Activated CD8-positive, alpha-beta T cell treated with anti-CD3 and anti-CD28 coated beads for 36 hours (primary cell): ENCODE measurements at places on chromosomes 6 and 20. TPM values are rescaled to one million over a fixed set of nuclear protein-coding genes. Genes with fewer than 3 reads are reported as not detected.
A peak's percentile ranks its signal among the peaks of the same experiment; 100 is the strongest.

ERVFRD-1 gene
- total RNA-seq = not detected

AKAP7 gene
- total RNA-seq = 6.2 TPM

TGIF2 gene
- 55.3 TPM for total RNA-seq

SIRPD gene
- not detected for total RNA-seq

SLC17A2 gene
- total RNA-seq = not detected

ZNF165 gene
- 3.5 TPM for total RNA-seq

KCNG1 gene
- 1.8 TPM for total RNA-seq

OPRL1 gene
- total RNA-seq = 0.63 TPM

- no peak overlapping the region for H3K27ac ChIP-seq
- peaks cover 11% of the 10 kb centered on the region for H3K4me1 ChIP-seq
- DNase-seq = no peak
- no peaks in the 10 kb centered on the region for H3K36me3 ChIP-seq
- peaks cover 3% of the 10 kb centered on the region for H3K27me3 ChIP-seq
Measured at GRCh38 chr20:43438578-43439316, 18.9 kb upstream of the SRSF6 start.

GRCh38 chr6:151722342-151722741 lies 85.1 kb upstream of the ESR1 start:
- no peak overlapping the region for H3K4me3 ChIP-seq
- H3K36me3 ChIP-seq = no peaks in the 10 kb centered on the region
- no peak for DNase-seq
- peaks cover 29% of the 10 kb centered on the region for H3K4me1 ChIP-seq
- no peak overlapping the region for H3K27ac ChIP-seq

DNA sequence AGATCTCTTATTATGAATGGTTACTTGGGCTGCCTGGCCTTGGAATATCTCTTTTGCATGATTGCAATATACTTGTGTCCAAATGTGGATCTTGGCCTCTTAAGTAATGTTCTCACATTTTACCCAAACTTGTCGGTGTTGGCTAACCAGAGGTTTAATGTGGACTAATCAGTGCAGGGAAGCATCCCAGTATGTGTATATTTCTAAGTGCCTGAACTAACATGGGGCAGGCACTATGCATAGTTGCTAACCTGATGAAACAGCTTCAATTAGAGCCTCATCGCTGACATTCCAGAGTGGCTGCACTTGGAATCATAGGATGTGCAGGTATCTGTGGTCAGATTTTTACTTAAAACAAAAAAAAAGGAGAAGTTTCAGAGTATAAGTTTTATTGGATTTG lies 160.0 kb downstream of the PDE7B start:
- H3K27ac ChIP-seq = no peak overlapping the region
- H3K4me3 ChIP-seq = no peak overlapping the region
- no peak for DNase-seq
- H3K27me3 ChIP-seq = peaks cover 6% of the 10 kb centered on the region
- H3K4me1 ChIP-seq = no peaks in the 10 kb centered on the region

DNA sequence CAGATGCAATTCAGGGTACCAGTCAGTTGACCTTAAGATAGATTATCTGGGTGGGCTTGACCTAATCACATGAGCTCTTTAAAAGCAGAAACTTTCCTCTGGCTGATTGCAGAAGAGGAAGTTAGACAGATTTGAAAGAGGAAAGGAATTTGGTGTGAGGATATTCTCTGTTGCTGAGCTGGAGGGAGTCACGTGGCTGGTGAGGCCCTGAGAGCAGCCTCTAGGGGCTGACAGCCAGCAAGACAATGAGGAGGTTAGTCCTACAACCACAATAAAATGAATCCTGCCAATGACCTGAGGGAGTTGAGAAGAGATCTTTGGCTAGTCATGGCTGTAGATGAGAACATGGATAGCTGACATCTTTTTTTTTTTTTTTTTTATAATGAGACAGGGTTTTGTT lies 87.0 kb upstream of the B3GAT2 start:
- peaks cover 2% of the 10 kb centered on the region for H3K27me3 ChIP-seq
- H3K36me3 ChIP-seq = no peaks in the 10 kb centered on the region
- no peak for DNase-seq
- H3K4me3 ChIP-seq = no peak overlapping the region

DNA sequence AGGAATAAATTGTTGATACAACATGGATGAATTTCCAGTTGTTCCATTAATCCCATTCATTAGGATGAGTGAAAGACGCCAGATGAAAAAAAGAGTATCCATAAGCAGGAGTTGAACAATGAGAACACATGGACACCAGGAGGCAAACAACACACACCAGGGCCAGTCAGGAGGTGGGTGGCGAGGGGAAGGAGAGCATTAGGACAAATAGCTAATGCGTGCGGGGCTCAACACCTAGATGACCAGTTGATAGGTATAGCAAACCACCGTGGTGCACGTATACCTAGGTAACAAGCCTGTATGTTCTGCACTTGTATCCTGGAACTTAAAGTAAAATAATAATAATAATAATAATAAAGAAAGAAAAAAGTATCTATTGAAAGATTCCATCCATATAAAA lies 11.1 kb downstream of the PCED1A start:
- peaks cover 10% of the 10 kb centered on the region for H3K27me3 ChIP-seq
- peaks cover 20% of the 10 kb centered on the region for H3K4me1 ChIP-seq
- H3K36me3 ChIP-seq = no peaks in the 10 kb centered on the region
- no peak overlapping the region for H3K4me3 ChIP-seq
- no peak for DNase-seq

- H3K4me1 ChIP-seq = peaks cover 12% of the 10 kb centered on the region
- H3K4me3 ChIP-seq = no peak overlapping the region
- no peak for DNase-seq
- H3K27ac ChIP-seq = no peak overlapping the region
Measured at GRCh38 chr6:90537027-90537426, 49.8 kb downstream of the MAP3K7 start.

DNA sequence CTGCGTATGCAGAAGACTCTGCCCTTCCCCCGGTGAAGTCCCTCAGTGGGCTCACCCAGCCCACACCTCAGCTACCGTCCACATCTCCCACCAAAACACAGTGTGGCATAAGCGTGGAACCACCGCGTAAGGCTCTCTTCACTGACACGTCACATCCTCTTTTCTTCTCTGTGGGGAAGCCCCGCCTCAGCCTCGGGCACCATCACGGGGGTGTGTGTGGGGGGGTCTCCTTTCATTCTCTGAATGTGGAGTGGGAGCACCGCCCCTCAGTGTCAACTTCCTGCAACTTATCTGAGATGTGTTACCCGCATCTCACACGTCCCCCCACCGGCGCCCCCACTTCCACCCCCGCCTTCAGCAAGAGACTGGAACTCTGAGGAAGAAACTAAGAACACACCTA lies 388.4 kb upstream of the JARID2 start:
- peak overlapping the region; percentile 18 for H3K4me3 ChIP-seq
- no peaks in the 10 kb centered on the region for H3K36me3 ChIP-seq
- H3K27me3 ChIP-seq = no peaks in the 10 kb centered on the region
- peak; percentile 93 for DNase-seq
- peaks cover 52% of the 10 kb centered on the region for H3K4me1 ChIP-seq

GRCh38 chr6:11213422-11214021 lies 18.9 kb downstream of the NEDD9 start:
- H3K36me3 ChIP-seq = peaks cover 33% of the 10 kb centered on the region
- no peaks in the 10 kb centered on the region for H3K27me3 ChIP-seq
- DNase-seq = no peak
- H3K4me3 ChIP-seq = no peak overlapping the region

DNA sequence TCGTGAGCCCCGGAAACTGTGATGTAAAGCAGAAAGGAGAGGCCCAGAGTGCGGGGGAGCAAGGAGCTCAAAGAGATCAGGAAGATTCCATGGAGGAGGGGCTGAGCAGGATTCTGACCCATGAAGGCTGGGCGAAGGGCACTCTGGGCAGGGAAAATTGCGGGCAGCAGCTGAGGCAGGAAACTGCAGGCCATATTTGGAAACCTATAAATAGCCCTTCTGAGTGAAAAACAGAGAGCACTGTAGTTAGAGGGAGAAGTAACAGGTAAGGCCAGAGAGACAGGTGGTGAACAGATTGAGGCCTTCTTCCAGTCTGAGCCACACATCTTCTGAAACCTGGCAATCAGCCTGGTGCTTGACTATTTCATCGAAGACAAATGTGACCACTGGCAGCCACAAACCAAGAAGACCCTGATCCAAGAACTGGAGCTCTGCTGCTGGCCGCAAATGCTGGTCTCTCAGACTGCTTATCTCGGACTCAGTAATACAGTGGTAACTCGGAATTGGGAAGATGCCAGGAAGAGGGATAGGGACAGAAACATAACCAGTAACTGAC lies 14.1 kb upstream of the BEND3 start:
- no peaks in the 10 kb centered on the region for H3K36me3 ChIP-seq
- no peak overlapping the region for H3K27ac ChIP-seq
- no peak for DNase-seq
- no peaks in the 10 kb centered on the region for H3K27me3 ChIP-seq
- H3K4me1 ChIP-seq = no peaks in the 10 kb centered on the region

DNA sequence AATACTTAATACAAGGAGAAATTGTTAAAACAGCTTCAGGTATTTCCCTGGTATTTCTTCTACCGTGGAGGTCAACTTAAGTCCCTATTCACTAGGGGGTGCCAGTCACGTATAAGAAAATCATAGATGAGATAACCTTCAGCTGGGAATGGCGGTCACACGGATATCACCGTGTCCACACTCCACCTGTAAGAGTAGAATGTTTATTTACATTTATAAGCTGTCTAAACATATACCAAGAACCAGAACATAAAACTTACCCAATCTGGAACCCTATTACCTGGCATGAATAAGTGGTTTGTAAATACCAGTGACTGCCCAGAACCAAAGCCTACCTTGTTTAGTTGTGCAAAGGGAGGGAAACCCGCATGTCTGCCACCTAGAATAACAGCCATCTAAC lies 1.9 kb upstream of the ELOVL4 start:
- H3K36me3 ChIP-seq = no peaks in the 10 kb centered on the region
- DNase-seq = peak; percentile 90
- H3K27me3 ChIP-seq = peaks cover 5% of the 10 kb centered on the region
- no peak overlapping the region for H3K4me3 ChIP-seq
- peaks cover 23% of the 10 kb centered on the region for H3K4me1 ChIP-seq

- no peak overlapping the region for H3K27ac ChIP-seq
- H3K27me3 ChIP-seq = peaks cover 5% of the 10 kb centered on the region
- no peaks in the 10 kb centered on the region for H3K36me3 ChIP-seq
- H3K4me3 ChIP-seq = no peak overlapping the region
Measured at GRCh38 chr20:51700809-51701285, 67.3 kb downstream of the ATP9A start.

GRCh38 chr20:41692479-41693135 lies 74.4 kb upstream of the CHD6 start:
- H3K27ac ChIP-seq = peak overlapping the region; percentile 92
- peaks cover 14% of the 10 kb centered on the region for H3K4me1 ChIP-seq
- peaks cover 2% of the 10 kb centered on the region for H3K27me3 ChIP-seq

GRCh38 chr6:14386668-14387067 lies 269.1 kb downstream of the CD83 start:
- DNase-seq = no peak
- peaks cover 2% of the 10 kb centered on the region for H3K27me3 ChIP-seq
- H3K4me1 ChIP-seq = peaks cover 17% of the 10 kb centered on the region
- no peak overlapping the region for H3K4me3 ChIP-seq
- H3K27ac ChIP-seq = no peak overlapping the region

- H3K36me3 ChIP-seq = peaks cover 2% of the 10 kb centered on the region
- H3K27me3 ChIP-seq = no peaks in the 10 kb centered on the region
- peaks cover 8% of the 10 kb centered on the region for H3K4me1 ChIP-seq
- no peak overlapping the region for H3K4me3 ChIP-seq
Measured at GRCh38 chr6:159701413-159701999, 8.5 kb upstream of the SOD2 start.

DNA sequence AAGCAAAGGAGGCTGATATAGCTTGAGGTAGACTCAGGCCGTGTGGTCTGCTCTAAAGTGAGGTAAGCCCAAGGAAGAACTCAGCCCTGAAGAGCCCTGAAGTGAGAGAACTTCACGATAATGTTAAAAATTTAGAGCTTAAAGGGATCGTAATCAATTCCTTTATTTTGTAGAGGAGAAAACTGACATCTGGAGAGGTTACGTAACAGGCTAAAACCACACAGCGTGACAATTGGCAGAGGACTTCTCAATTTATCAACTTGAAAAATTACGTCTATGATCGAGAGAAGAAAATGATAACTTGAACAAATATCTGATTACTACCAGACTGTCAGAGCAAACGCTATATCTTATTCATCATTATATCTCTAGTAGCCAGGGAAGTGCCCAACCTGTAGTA lies 121.8 kb upstream of the FOXO3 start:
- no peak for DNase-seq
- no peaks in the 10 kb centered on the region for H3K36me3 ChIP-seq
- H3K4me1 ChIP-seq = peaks cover under 1% of the 10 kb centered on the region
- no peak overlapping the region for H3K27ac ChIP-seq
- peaks cover 4% of the 10 kb centered on the region for H3K27me3 ChIP-seq
- no peak overlapping the region for H3K4me3 ChIP-seq

- H3K4me3 ChIP-seq = no peak overlapping the region
- no peaks in the 10 kb centered on the region for H3K27me3 ChIP-seq
- H3K36me3 ChIP-seq = peaks cover 50% of the 10 kb centered on the region
- no peaks in the 10 kb centered on the region for H3K4me1 ChIP-seq
- no peak overlapping the region for H3K27ac ChIP-seq
- no peak for DNase-seq
Measured at GRCh38 chr6:111282515-111282914, 195.2 kb downstream of the SLC16A10 start.
